EH (cell line): ENCODE measurements at places on chromosomes 2 and 18.

GRCh38 chr18:52465391-52465790 lies 125.4 kb downstream of the DCC start:
- DNase-seq = no peak

- peak; percentile 97 for DNase-seq
Observed at GRCh38 chr18:76492669-76493212, 2.3 kb downstream of the ZNF516 start.

GRCh38 chr2:173657996-173658717 lies 303.5 kb downstream of the CDCA7 start:
- DNase-seq = peak; percentile 95

GRCh38 chr2:35614640-35615039 lies 740.9 kb upstream of the CRIM1 start:
- no peak for DNase-seq

- no peak for DNase-seq
Observed at GRCh38 chr2:175854129-175854528, 147.9 kb downstream of the LNPK start.

GRCh38 chr2:187912950-187913349 lies 358.7 kb upstream of the TFPI start:
- peak; percentile 3 for DNase-seq

DNA sequence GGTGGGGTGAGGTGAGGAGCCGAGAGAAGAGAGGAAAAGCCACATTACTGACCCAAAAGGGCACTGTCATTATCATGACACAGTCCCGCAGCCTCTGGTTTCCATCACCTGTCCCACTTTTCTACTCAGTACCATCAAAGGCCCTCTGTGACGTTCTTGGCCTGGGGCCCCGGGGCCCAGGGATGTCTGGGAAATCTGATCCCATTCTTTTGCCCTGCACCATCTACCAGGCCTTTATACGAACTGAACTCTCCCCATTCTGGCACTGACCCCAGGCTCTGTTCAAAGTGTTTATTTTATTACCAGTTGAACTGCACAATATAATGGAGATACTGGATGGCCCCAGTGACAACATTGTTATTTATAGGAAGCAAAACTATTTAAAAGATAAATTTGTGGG lies 89.1 kb downstream of the COL6A3 start:
- peak; percentile 78 for DNase-seq

DNA sequence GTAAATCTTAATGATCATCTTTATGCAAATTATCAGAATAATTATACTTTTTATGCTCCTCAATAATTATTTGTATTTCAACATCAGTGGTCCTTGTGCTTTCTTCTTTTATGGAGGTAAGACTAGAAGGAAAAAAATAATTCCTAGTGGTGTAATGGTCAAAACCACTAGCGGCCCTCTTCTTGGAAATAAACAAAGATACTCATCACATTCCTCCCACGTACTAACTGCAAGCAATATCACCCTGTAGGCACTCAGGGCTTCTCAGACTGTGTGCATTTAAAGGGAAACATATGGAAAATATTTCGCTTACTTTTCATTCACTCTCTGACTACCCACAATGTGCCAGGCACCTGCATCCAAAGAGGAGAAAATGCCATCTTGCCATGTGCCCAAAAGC lies 263.7 kb downstream of the DOK6 start:
- no peak for DNase-seq

DNA sequence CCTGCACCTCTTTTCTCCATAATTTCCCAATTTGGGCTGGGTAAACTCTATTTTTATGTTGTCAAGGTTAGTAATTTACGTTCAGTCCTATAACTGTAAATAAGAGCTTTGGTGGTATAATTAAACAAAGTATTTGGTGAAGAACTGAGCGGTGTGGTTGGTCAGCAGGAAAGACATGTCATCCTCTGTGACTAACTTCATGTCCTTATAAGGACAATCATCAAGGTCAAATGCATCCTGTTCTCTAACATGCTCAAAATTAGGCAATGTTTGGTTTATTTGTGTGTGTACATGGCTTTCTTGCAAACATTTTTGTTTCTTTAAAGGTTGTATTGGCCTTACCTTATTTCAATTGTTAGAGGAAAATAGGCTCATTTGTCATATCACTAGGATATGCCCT lies 121.5 kb upstream of the NABP1 start:
- DNase-seq = no peak

- no peak for DNase-seq
Observed at GRCh38 chr2:219378163-219378851, 9.4 kb downstream of the DNPEP start.

GRCh38 chr2:190589008-190589407 lies 54.5 kb upstream of the NEMP2 start:
- DNase-seq = no peak

- DNase-seq = no peak
Observed at GRCh38 chr2:64915510-64915900, 73.7 kb upstream of the SLC1A4 start.

GRCh38 chr2:1373830-1374229 lies 39.4 kb upstream of the TPO start:
- no peak for DNase-seq

DNA sequence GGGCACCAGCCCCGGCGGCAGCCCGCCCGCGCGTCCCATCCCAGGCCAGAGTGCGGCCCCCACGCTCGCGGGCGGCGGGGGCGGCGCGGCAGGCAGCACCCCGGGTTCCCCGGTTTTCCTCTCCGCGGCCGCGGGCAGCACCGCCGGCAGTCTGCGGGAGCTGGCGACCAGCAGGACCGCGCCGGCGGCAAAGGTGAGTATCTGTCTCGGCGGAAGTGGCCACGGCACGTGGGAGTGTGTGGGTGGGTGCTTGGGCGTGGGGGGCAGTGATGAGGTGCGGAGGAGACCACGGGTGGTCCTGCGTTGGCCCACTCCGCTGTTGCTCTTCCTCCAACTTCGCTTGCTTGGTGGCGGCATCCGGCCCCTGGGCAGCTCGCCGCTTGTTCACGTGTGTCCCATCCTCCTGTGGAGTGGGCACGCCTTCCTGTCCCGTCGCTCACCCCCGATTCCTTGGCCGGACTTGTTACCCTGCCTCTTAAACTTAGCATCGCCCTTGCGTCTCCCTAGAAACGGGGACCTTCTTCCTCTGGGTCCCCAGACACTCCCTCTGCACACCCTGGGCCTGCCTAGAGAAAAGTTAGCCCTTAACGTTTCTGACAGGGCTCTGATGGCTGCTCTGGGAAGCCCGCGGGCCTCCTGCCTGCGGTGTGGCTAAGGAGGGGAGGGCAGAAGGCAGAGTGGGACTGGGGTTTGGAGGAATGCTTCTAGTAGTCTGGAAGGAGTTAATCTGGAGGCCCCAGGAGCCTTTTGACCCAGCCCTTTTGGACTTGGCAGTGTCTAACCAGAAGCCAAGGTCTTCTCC lies 1.1 kb downstream of the SH3RF3 start:
- peak; percentile 60 for DNase-seq

GRCh38 chr2:42009657-42010580 lies 37.9 kb upstream of the PKDCC start:
- DNase-seq = no peak

DNA sequence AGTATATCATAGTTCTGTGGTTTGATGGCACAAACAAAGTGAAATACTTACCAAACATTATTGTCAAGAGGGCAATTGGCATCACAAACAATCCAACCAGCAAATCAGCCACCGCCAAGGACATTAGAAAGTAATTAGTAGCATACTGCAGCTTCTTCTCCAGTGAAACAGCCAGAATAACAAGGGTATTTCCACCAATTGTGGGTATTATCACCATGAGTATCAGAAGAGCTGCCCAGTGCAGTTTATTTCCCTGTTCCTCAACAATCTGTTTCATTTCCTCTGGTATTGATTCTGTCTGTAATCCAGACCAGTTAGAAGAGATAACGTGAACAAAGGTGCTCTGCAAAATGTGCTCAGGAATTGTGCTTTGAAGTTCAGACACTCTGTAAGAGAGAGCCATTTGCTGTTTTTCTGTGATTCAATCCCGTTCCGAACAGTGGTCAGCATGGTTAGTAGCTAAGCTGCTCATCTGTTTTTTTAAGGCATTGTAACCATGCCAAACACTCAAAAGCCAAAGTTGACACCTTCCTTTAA lies 1.4 kb downstream of the HTR2B start:
- DNase-seq = no peak

GRCh38 chr2:22247466-22247865 lies 1123.7 kb downstream of the TDRD15 start:
- no peak for DNase-seq

DNA sequence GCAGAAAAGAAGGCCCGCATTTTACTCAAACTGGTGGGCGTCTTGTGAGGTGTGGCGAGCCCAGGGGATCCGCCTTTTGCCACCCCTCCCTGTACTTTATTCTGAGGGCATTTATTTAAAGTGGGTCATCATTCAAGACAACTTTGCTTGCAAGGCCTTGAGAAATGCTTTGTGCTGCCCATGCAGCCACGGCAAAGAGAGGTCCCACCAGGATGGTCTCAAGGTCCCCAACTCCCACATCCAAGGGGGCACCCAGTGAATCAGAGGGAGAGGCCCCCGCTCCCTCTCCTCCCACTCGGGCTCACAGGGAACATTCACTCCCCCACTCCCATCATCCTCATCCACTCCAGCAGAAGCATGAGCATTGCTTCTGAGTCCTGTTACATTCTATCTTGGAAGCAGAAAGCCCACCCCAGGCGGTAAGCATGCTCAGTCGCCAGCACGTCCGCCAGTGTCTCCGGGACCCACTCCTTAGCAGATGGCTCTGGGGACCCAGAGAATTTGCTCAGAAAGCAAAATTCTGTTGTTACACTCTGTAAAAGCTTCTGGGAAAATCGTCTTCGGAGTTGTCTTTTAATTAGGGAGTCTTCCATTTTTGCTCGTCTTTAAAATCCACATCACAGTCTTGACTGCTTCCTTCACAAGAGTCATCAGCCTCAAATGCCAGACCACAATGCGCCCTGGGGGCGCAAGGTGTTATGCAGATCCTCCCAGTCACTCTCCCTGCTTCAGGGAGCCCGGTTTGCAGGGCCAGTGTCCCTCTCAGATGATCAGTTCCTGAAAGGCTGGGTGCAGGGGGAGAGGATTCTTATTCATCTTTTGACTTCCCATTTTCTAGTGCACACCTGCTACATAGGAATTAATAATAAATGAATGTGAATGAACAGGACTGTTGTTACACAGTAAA lies 99.4 kb upstream of the NCK2 start:
- no peak for DNase-seq

- no peak for DNase-seq
Observed at GRCh38 chr2:57878866-57879210, 167.8 kb upstream of the VRK2 start.

DNA sequence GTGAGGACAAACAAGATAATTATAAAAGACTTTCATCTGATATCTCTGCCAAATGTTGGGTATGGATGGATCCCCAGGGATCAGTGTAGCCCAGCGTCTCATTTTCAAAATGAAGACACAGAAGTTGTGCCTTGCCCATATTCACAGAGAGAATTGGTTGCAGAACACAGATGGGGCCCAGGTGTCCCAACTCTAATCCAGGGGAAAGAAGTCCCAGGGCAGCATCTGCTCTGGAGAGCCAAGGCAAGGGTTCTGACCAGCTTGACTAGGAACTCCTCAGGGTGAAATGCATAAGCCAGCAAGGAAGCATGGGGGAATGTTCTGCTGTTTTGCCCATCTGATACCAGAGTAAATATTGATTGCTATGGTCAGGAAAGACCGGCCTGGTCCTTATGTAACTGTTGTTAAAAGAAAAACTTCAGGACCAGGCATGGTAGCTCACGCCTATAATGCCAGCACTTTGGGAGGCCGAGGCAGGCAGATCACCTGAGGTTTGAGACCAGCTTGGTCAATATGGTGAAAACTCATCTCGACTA lies 68.7 kb upstream of the CABLES1 start:
- DNase-seq = no peak

DNA sequence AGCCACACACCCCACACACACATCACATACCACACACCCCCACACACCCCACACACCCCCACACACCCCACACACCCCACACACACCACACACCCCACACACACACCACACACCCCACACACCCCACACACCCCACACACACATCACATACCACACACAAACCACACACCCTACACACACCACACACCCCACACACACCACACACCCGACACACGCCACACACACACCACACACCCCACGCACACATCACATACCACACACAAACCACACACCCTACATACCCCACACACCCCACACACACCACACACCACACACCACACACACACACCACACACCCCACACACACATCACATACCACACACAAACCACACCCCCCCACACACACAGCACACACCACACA lies 22.4 kb downstream of the TWIST2 start:
- no peak for DNase-seq

- peak; percentile 84 for DNase-seq
Observed at GRCh38 chr2:202140522-202141252, 67.6 kb downstream of the KIAA2012 start.

DNA sequence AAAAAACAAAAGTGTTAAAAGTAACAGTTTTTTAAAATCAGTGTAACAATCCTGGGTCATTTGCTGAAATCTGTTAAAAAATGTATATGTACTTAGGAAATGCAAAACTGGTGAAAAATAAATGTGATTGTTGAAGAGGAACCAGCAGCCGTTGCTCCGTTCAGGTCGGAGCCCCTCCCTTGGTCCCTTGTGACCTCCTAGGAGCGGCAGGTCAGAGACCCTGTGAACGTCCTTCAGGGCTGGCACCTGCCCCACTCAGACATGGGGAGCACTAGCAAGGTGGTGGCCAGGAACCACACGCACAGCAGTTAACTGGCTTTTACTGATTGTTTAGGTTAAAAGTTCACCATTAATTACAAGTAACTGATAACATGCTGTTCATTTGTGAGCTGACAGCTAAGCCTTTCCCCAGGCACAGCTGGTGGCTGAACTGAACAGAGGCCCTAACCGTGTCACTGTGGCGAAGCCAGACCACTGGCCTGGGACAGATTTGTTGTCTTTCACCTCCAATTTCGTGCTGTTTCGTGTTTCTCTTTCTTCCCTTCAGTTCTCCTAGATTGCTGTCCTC lies 159.2 kb upstream of the ALKAL2 start:
- DNase-seq = no peak

- no peak for DNase-seq
Observed at GRCh38 chr2:232815569-232815968, 39.2 kb upstream of the KCNJ13 start.

GRCh38 chr2:222613715-222614331 lies 42.1 kb downstream of the FARSB start:
- DNase-seq = peak; percentile 62

DNA sequence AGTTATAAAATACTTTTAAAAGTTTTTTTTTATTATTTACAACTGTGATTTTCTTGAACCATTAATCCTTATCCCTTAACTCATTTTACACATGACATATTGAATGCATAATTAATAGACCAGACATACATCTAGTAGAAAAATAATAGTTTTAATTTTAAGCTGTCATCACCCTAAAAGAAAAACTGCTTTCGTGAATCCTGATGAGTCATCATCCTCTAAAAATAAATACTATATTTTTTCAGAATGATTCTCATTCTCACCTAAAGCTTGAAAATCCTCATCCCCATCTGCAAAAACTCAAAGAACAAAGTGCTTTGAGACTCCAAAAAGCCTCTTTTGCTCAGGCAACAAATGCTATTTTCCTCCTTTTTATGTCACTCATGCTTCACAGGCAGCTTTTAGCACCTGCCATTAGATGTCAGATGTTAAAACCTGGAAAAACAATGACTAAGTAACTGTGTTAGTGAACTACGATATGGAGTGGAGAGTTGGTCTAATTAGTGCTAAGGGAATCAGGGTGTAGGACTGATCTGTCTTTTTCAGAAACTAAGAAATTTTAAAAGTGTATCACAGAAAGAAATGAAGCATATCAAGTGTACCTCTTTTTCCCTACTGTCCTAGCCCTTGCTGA lies 297.6 kb downstream of the TMX3 start:
- peak; percentile 32 for DNase-seq
